ENCODE measurements at places on chromosomes 4 and X.
A peak's percentile ranks its signal among the peaks of the same experiment; 100 is the strongest.

GRCh38 chr4:188399834-188400233, 260.6 kb downstream of the TRIML1 start:
- DNase-seq = no peak

GRCh38 chr4:40731361-40731760, 18.4 kb upstream of the NSUN7 start:
- no peak for DNase-seq

GRCh38 chr4:55346851-55347255, 811 bp downstream of the SRD5A3 start:
- DNase-seq = no peak

- peak; percentile 52 for DNase-seq
Measured at GRCh38 chr4:13783800-13784411, 156.4 kb upstream of the BOD1L1 start.

- DNase-seq = peak; percentile 92
Measured at GRCh38 chr4:172998527-172999469, 169.8 kb upstream of the GALNT7 start.

DNA sequence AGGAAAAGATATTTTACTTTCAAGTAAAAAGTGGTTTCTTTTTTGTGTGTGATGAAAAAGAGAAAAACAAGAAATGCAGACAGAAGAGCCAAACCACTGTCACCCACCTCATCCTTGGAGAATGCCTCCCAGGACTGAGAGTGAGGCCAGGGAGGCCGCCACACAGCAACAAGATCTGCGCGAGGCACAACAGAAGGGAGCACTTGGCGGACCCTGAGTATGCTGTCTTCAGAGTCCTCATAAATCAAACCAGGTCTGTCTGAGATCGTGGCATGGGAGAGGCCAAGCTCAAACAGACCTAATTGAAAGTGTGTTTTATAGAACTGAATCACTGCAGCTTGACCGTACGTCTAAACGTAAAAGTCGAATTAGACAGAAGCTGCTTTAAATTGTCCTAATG, 134.3 kb upstream of the VCX2 start:
- DNase-seq = no peak

DNA sequence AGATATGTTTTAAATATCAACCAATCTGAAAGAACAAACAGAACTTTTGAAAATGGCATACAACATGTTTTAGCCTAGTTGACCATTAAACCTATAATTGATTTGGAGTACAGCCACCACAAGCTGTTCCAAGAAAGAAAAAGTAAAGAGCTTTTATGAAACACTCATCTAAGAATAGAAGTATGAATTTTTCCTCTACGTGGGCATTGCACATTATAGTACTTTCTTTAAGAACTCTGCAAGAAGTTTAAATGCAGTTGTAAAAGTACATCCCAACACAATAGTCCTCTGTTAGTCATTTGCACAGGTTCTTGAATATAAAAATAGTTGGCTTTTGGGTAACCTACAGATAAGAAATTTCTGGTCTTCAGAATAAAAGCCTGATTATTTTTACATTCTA, 933.6 kb upstream of the ADGRL3 start:
- DNase-seq = no peak

GRCh38 chr4:140529434-140529833, 5.5 kb downstream of the ELMOD2 start:
- no peak for DNase-seq

DNA sequence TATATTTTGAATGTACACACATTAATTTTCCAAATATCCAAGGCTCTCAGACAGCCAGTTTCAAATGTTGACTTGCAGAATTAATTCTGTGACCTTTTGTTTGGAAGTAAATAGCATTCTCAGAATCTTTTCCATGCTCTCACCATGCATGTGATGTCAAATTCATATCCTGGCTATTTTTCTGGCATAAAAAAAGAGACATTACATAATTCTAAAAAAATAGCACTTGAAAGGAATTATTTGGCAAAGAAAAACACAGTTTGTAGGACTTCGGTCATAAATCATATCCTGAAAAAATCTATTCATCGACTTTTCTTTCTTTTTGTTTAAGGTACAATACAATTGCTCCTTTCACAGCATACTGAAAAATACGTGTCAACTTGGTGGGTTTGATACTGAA, 111.2 kb downstream of the GLRA3 start:
- DNase-seq = no peak

DNA sequence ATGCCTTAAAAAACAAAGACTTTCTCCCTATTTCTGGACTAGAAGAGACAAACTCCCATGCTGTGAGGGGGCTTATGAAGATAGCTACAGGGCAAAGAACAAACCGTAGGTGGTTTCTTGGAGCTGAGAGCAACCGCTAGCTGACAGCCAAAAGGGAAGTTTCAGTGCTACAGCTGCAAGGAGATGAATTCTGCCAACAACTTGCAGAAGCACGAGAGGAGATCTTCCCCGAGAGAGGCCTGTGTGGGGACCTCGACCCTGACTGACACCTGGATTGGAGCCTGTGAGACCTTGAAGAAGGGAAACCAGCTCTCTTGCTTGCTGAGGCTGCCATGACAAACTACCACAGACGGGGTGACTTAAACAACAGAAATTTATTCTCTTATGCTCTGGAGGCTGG, 183.8 kb upstream of the VCX3A start:
- DNase-seq = no peak

DNA sequence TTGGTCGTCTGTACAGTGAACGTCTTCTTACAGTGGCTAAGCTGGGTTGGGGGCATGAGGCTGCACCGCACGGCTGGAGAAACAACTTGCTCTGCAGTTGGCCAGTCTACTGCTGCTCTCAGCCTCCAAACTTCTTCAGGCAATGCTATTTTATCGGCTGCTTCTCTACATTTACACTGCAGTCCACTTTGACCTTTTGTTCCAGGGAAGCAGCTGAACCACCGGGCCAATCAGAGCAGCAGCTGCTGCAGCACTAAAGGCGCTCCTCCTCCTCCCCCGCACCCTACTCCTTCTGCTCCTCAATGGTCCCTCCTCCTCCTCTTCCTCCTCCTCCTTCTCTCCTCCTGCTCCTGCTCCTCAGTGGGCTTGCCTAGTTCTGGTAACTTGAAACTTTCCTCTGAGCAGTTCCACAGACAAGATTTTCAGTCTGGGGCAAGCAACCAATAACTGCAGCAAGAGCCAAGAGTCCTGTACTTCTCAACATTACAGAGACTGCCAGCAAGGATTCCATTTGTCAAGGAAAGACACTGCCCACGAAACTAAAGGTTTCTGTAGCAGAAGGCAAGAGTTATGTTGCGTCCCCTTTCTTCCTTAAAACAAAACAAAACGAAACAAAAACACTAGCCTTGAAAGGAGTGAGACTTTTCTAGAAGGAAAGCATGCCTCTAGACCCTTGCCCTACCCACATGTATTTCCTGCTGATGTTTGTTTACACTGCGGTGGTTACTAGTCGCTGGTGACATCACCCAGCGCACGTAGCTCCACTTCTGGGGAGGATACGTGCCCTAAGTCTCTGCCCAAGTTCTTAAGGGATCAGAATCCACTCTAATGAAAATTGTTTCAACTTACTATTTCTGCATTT, 125.7 kb upstream of the NAP1L5 start:
- DNase-seq = peak; percentile 98

DNA sequence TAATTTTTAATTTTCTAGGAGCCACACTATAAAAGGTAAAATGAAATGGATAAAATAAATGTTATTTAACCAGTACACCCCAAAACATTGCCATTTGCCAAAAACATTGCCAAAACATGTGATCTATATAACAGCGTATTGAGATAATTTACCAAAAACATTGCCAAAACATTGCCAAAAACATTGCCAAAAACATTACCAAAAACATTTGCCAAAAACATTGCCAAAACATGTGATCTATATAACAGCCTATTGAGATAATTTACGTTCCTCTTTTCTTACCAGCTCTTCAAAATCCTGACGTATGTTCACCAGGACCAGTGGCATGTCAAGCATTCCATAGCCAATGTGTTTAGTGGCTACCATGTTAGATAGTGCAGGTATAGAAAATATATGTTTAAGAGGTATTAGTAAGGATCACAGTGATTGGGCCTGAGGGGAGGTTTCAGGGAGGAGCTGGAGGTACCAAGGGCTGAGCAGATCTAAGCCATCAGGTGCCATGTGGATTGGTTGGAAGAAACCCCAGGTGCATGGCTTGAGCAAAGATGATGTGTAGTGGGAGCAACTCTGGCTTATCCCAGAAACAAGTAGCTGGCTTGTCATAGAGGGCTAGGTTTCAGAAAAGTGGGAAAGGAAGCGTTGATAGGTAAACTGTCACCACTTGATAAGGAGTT, 42.6 kb downstream of the RAPGEF2 start:
- no peak for DNase-seq

DNA sequence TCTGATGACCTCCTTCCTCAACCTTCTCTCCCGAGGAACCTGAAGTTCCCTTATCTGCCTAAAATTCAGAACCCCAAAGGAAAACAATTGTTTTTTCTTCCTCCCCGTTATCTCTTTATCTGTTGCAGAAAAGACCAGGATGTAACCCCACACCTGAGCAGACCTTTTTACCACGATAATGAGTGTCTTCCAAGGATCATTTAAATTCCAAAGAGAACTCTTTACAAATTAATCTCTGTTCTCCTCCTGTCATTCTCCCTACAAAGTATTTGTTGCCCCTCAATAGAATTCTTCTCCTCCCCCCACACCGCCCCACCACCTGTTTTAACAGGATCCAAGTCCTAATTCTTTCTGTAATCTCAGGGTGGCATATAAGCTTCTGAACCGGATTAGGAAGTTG, 78.5 kb upstream of the NLGN4X start:
- DNase-seq = no peak

GRCh38 chrX:79089896-79090584, 54.4 kb upstream of the GPR174 start:
- no peak for DNase-seq

- DNase-seq = peak; percentile 43
Measured at GRCh38 chrX:53605004-53605403, 81.5 kb downstream of the HUWE1 start.

DNA sequence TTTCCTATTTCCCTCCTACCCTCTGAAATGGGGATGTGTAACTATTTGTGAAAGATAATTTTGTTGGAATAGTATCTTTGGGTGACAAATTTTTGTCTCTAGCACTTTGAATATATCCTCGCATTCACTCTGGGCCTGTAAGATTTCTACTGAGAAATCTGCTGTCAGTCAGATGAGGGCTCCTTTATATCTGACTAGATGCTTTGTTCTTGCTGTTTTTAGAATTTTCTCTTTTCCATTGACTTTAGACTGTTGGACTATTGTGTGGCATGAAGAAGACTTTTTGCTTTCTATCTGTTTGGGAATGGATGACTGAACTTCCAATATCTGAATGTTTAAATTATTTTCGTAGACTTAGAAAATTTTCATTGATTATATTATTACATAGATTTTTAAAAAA, 54.2 kb upstream of the GRID2 start:
- DNase-seq = no peak

DNA sequence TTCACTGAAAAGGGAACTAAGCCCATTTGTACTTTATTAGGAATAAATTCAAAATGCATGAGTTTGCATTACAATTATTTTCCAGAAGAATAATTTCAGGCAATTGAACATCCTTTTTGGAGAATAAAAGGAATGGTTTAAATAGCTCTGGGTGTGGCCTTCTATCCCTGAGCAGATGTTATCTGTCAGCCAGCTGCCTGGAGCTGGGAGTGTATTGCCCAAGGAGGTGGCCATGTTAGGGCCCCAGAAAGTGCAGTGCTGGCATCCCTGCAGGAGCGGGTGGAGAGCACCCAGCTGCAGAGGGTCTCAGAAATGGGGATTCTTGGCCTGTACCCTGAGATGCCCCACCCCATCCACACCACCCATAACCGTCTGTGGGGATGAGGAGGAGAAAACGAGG, 21.6 kb upstream of the VEGFD start:
- peak; percentile 9 for DNase-seq

DNA sequence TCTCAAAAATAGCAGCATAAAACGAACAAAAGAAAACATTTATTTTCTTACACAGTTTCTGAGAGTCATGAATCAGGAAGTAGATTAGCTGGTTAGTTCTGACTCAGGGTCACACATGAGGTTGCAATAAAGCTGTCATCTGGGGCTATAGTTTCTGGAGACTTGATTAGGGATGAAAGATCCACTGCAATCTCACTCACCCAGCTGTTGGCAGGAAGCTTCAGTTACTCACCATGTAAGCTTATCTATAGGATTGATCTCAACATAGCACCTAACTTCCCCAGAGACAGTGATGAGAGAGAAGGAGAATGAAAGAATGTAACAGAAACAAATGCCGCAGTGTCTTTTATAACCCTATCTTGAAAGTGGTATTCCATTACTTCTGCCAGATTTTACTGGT, 435.5 kb downstream of the GABRG1 start:
- no peak for DNase-seq

GRCh38 chr4:53730031-53730805, 138.9 kb upstream of the LNX1 start:
- DNase-seq = no peak

DNA sequence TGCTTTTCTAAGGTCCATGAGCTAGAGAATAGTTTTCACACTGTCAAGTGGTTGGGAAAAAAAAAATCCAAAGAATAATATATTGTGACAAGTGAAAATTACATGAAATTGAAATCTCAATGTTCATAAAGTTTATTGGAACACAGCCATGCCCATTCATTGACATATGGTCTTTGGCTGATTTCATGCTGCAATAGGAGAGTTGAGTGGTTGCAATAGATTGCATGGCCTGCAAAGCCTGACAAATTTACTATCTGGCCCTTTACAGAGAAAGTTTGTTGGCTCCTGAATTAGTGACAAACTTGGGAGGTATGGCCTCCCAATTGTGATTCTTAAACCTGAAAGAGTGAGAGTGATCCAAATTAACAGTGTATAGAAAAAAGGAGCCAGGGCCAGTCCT, 115.5 kb upstream of the FAM9C start:
- no peak for DNase-seq

DNA sequence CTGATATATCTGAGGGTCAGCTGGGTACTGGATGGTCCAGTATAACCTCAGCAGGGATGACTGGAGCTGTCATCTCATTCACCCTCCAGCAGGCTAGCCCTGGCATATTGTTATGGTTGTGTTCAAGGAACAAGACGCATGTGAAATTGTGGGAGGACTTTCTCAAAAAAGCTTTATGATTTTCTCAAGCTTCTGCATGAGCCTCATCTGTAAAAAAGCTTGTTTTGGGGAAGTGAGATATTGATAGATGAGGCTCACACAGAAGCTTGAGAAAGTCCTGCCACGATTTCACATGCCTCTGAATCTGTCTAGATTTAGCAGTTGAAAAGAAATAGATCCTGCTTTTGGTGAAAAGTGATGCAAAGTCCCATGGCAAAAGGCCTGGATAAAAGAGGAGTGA, 93.4 kb downstream of the SPCS3 start:
- no peak for DNase-seq
